ENCODE measurements at places on chromosomes 11 and 22. TPM values are rescaled to one million over a fixed set of nuclear protein-coding genes. Genes with fewer than 3 reads are reported as not detected.

RDX gene
- total RNA-seq: 39.6 TPM

SMC1B gene
- total RNA-seq: 2.1 TPM

TSSC4 gene
- total RNA-seq: 49.4 TPM

FAM180B gene
- not detected for total RNA-seq

OR5D13 gene
- not detected for total RNA-seq

GRCh38 chr11:121595717-121596161, 143.0 kb upstream of the SORL1-AS1 start:
- H3K4me1 ChIP-seq: peaks cover 2% of the 10 kb centered on the region
- H3K36me3 ChIP-seq: peaks cover 77% of the 10 kb centered on the region
- no peak overlapping the region for H3K27ac ChIP-seq
- H3K27me3 ChIP-seq: no peaks in the 10 kb centered on the region

- H3K27me3 ChIP-seq: no peaks in the 10 kb centered on the region
- H3K27ac ChIP-seq: no peak overlapping the region
- DNase-seq: no peak
- no peaks in the 10 kb centered on the region for H3K36me3 ChIP-seq
- peaks cover 18% of the 10 kb centered on the region for H3K4me1 ChIP-seq
- H3K4me3 ChIP-seq: no peak overlapping the region
Measured at GRCh38 chr22:49663311-49663711, 164.4 kb downstream of the BRD1 start.

DNA sequence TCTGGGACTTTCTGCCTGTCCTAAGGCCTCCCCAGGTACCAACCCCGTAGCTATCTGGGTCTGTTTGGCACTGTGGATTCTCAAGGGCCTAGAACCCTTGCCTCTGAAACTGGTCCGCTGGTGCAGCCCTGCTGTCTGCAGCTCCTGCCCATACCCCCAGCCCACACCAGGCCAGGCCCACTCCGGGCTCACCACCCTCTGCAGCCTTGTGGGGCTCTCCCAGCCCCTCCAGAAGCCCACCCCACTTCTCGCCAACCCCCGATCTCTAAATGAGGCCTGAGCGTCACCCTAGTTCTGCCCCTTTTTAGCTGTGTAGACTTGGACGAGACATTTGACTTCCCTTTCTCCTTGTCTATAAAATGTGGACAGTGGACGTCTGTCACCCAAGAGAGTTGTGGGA, 4.7 kb downstream of the KLHDC7B start:
- peaks cover 2% of the 10 kb centered on the region for H3K27me3 ChIP-seq
- peak overlapping the region; percentile 74 for H3K4me3 ChIP-seq
- DNase-seq: no peak
- H3K36me3 ChIP-seq: peaks cover 6% of the 10 kb centered on the region
- H3K27ac ChIP-seq: peak overlapping the region; percentile 83
